Activated CD4-positive, alpha-beta T cell treated with anti-CD3 and anti-CD28 coated beads, Interleukin-2, Interleukin-4, amounts not matched to agents 100 ng/mL and 50 ng/mL, durations not matched to agents 16 hours and 8 hours (primary cell): ENCODE measurements at places on chromosomes 16 and 17.

DNA sequence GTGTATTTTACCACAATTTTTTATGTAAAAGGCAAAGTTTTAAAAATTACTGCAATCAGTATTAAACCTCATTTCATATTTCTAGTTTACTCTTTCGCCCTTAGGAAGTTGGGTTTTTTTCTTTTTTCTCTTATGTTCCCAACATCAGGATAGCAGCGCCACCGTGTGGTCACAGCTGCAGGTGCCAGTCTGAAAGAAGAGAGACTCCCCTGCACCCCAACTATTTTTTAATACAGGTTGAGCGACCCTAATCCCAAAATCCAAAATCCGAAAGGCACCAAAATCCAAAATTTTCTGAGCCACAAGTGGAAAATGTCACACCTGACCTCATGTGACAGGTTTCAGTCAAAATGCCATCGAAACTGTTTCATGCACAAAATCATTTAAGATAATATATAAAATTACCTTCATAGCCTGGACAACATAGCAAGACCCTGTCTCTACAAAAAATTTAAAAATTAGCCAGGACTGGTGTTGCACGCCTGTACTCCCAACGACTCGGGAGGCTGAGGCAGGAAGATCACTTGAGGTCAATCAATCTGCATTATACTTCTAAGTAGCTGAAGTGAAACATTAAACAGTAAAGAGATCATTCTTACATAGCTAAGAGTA is 21.8 kb upstream of the ASGR2 start:
- peak; percentile 69 for DNase-seq

- DNase-seq: no peak
These were observed 87.4 kb downstream of the RAP1GAP2 start for GRCh38 chr17:2883544-2884213.

- DNase-seq: peak; percentile 73
These were observed 15.6 kb downstream of the TLE7 start for GRCh38 chr16:71426069-71426879.

DNA sequence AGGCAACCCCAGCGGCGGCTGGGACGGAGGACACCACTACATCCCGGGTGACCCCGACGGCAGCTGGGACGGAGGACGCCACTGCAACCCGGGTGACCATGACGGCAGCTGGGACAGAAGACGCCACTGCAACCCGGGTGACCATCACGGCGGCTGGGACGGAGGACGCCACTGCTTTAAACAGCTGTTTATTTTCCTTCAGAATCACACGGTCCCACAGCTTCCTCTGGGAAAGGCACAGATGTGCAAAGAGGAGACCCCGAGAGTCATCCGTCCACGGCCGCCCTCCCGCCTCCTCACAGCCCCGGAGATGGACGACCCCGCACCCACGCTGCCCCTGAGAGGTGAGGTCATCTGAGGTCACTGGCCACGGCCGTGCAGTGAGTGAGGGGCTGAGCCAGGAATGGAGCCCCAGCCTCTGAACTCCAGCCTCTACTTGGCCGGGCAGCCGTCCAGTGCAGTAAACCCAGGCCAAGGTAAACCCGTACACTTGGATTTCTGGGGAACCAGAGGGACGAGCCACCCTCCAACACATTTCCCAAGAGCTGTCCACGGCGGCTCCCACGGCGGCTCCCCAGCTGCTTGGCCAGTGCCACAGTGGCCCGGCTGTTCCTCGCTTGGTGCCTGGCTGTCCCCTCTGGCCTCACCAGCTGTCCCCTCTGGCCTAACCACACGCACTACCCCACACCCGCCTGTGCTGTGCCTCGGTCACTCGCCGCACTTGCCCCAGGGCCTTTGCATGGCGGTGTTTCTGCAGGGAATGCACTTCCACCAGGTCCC is 43.2 kb upstream of the PABPN1L start:
- no peak for DNase-seq
